ENCODE measurements at places on chromosomes 7 and 10. TPM values are rescaled to one million over a fixed set of nuclear protein-coding genes. Genes with fewer than 3 reads are reported as not detected.

Gene MALSU1
- 51.1 TPM for polyA plus RNA-seq

DNA sequence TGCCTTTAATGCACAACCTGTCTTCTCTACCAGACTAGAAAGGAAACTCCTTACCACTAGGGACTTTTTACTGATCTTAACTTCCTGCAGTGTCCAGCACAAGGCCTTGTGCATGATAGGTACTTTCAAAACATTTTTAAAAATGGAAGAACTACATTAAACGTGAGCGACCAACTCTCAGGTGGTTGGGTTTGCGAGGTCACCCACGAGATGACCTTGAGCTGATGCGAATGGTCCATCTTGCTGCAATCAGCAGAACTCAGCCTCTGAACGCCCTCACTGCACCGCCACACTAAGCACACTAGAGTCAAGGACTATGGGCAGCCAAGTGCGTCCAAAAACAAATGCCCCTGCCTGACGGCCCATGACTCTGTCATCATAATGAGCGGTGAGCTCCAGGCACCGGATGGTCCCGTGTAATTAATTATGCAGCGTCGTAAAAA lies 34.9 kb upstream of the PTF1A start:
- peak; percentile 50 for DNase-seq

GRCh38 chr7:145293754-145294153 lies 457.9 kb upstream of the TPK1 start:
- no peak for DNase-seq

Gene NANOS1
- 4.1 TPM for polyA plus RNA-seq

GRCh38 chr7:132544999-132545398 lies 31.3 kb downstream of the PLXNA4 start:
- DNase-seq, result no peak

GRCh38 chr10:106980495-106981451 lies 183.7 kb downstream of the SORCS1 start:
- DNase-seq, result no peak
